GM12878 (cell line): ENCODE measurements at places on chromosomes 12 and 14.

DNA sequence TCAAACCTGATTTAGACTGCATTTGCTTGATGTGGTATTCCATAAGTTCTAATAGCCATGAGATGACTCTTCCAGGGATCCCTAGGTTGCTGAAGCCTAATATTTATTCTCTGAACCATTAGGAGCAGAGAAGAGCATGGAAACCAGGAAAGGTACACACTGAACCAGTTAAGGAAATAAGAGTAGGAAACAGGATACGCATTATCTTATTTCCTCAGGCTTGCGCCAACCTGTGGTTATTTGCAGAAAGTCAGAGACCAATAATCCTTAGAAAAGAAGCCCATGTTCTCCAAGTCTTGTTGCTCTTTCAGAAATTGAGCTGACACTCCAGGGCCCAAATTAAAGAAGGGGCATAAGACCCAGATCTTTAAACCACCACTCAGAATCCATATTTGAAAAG lies 41.8 kb upstream of the SMUG1 start:
- DNase-seq: no peak

DNA sequence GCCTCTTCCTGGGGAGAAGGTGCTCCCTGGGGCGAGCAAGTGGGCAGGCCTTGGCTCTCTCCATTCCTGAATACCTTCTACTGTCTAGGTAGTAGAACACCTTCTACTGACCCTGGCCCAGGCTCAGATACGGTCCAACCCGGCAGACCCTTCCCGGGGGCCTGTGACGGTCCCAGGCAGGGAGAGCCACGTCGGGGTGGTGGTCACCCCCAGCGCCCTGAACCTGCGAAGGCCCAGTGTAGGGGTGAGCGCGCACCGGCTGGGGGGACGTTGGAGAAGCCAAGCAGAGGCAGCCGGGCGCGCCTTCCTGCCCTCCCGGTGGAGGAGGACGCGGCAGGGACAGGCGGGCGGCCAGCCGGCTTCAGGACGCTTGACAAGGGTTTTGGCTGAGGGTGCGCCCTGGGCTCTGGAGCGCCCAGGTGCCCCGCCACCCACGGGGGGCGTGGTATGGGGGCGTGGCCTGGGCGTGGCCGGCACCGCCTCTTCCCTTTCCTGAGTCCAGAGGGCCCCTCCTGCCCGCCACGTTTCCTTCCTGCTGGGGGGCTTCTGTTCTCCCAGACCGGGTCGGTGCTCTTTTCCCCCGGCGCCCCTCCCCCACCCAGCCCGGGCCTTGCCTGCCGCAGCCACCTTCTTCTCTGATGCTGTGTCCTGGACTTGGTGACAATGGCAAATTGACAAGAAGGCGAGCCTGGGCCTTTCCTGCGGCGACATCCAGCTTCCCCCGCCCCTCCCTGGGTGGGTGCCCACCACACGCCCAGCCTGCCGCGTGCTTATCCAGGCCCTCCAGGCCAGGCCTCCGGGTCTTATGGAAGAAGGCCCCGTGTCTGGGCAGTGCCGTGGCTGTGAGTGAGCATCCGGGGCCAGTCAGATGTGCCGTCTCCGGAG lies 24.5 kb upstream of the PPP1R13B start:
- DNase-seq: peak; percentile 12

DNA sequence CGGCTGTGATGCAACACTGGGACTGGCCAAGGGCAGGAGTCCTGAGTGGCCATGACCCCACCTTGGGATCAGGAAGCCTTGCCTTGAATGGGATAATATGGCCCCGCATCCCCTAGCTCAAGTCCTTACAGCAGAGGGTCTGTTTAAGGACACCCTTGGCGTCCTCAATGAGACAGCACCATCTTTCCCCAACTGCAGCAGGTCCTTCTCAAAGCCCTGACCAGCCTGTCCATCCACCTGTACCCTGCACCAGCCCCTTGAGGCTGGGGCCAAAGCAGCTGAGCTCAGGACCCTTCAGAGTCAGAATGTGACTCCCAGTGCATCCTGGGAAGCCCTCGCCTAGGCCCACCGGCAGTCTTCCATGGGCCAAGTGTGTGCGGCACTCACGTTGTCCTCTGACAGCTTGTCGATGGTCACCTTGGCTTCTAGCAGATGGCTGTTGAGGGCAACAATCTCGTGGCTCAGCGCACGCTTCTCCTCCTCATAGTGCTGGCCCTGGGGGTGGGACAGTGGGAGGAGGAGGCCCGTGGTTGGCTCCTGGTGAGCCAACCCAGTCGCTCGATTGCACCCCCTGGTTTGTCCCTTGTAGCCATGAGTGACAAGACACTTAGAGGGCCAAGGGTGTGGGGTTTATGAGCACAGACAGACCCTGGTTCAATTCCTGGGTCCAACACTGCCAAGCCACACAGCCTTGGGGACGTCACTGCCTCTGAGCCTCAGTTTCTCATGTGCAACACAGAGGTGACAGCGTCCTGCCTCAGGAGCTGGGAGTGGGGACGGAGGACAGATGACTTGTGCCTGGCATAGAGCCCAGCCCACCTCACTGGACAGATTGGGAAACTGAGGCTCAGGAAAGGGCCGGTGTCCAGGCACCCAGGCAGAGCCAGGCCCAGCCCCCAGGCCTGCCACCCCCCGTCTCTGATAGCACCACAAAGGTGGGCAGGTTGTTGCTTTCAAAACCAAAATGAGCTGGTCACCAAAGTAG lies 43.5 kb downstream of the BEGAIN start:
- no peak for DNase-seq

GRCh38 chr12:388541-389141 lies 479 bp downstream of the KDM5A start:
- DNase-seq: no peak

DNA sequence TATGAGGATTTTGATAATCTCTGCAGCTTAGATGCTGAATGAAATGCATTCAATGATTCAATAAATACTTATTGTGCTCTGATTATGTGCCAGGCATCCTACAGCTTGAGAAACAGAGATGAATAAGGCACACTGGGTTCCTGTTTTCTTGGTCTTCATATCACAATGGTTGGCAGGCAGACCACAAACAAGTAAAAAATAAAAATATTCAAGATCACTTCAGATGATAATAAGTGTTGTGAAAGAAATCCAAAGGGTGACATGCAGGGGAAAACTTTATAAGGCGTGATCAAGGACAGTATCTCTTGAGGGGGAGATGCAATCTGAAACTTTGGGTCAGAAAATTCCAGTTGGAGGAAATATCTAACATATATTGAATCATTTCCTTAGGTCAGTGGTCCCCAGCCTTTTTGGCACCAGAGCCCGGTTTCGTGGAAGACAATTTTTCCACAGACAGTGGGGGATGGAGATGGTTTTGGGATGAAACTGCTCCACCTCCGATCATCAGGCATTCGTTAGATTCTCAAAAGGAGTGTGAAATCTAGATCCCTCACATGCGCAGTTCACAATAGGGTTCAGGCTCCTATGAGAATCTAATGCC lies 73.7 kb upstream of the RAP1B start:
- DNase-seq: no peak
